ENCODE measurements at places on chromosomes 16 and 17.
A peak's percentile ranks its signal among the peaks of the same experiment; 100 is the strongest.

DNA sequence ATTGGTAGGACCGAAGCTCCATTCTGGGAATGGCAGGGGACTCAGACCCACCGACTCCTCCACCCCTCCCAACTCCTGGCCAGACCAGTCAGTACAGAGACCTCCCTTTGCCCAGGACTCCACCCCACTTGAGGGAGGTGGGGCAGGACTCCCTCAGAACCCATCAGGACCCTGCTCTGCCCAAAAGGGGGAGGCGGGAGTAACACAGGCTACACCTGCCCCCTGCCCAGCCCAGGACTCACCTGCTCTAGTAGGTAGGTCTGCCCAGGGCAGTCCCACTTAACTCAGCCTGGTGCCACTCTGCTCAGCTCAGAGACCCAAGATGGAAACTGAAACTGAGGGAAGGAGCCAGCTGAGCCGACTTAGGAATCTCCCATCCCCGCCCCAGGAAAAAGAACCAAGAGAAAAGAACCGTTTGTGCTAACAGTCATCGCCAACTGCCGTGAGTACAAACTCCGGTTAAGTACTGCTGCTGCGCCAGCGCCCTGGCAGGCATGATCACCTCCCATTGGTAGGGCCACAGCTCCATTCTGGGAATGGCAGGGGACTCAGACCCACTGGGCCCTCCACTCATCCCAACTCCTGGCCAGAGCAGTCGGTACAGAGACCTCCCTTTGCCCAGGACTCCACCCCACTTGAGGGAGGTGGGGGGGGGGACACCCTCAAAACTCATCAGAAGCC, 503 bp downstream of the DHX58 start:
- DNase-seq, result no peak

DNA sequence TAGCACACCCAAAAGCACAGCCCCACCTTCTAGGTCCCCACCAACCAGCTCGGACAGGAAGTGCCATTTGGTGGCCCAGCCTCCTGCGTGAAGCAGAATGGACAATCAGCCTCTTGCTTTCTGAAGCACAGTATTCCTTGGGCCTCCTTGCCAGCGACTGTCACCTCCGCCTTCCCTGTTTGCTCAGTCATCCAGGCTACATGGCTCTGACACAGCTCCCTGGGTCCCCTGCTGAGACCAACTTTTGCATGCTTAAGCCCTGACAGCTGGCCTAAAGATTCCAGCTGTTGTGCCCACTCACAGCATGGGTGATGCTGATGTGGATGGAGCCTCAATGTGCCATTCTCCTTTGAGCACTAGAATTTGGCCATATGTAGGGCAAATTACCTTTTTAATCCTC, 4.5 kb upstream of the CACNG5 start:
- DNase-seq, result no peak

DNA sequence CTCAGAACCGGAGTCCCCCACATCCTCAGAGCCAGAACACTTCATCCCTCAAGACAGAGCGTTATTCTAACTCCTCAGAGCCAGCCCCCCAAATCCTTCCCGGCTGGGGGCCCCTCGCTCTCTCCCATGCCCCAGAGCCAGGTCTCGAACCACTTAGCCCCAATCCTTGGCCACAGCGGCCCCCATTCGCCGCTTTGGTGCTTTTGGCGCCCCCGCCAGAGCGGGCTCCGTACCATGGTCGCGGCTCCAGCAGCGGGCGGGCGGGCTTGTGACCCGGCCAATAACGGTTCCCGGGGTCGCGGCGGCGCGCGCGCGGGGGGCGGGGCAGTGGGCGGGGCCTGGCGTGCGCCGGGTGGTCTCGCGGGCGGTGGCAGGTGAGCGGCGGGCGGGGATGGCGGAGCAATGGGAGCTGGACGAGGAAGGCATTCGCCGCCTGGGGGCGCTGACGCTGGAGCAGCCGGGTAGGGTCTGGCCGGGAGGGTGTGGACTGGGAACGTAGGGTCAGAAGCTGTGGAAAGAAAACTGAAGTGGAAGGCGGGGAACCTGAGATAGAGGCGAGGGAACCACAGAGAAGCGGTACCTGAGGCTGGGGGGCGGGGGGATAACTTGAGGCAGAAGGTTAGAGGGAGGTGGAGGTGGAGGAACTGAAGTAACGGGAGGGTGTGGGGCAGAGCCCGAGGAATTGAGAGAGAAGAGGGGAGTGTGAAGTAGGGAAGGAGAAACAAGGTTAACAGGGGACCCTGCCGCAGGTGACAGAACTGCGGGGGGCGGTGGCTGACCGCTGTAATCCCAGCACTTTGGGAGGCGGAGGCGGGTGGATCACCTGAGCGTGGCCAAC, at the start of the genes KCTD19 and LRRC36:
KCTD19 (minus strand) TSS at position 270 of the 838 bp plus-strand sequence; CDS start at position 236, 34 bp downstream.
LRRC36 (plus strand) TSS at position 344 of the 838 bp plus-strand sequence; CDS start at position 392, 48 bp downstream.
- DNase-seq, result peak; percentile 19

GRCh38 chr17:44688675-44689476, 700 bp downstream of the CCDC43 start:
- DNase-seq, result no peak

DNA sequence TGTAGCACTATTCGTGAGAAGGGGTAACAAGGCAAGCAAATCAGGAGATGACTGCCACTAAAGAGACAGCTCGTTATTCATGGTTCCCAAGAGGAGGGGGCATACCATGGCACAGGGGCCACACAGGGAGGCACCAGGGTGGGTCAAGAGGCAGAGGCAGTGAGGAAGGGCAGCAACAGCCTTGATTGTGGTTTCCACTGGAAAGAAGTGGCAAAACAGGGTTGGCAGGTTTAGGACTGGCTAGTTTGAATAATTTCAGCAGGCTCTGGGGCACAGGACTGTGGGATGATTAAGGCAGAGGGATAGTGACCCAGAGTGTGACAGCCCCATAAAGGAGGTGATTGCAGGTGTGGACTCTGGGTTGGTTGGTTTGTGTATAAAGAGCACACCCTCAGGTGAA, 188.9 kb downstream of the CBLN1 start:
- no peak for DNase-seq

GRCh38 chr17:20280851-20281250, 186.5 kb downstream of the LGALS9B start:
- DNase-seq, result no peak

- no peak for DNase-seq
Measured at GRCh38 chr17:4332296-4332970, 34.0 kb downstream of the UBE2G1 start.

- DNase-seq, result no peak
Measured at GRCh38 chr17:19705201-19705600, 11.2 kb downstream of the SLC47A2 start.

DNA sequence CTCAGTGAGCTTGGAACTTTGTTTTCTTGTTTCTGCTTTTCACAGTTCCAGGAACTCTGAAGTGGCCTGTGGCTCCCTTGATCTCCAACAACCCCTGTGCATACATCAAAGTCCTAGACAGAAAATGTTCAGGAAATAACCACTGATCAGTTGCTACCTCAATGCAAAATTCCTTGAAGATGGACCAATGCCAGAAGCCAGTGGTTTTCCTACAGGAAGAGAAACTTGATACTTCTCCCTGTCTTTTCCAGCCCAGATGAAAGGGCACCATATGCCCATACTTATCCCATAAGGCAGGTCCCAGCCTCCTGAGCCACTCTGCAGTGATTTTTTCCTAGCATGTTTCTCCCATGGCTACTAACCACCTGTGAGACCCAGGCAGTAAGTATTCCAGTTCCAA, 12.3 kb upstream of the CDRT4 start:
- DNase-seq, result no peak

DNA sequence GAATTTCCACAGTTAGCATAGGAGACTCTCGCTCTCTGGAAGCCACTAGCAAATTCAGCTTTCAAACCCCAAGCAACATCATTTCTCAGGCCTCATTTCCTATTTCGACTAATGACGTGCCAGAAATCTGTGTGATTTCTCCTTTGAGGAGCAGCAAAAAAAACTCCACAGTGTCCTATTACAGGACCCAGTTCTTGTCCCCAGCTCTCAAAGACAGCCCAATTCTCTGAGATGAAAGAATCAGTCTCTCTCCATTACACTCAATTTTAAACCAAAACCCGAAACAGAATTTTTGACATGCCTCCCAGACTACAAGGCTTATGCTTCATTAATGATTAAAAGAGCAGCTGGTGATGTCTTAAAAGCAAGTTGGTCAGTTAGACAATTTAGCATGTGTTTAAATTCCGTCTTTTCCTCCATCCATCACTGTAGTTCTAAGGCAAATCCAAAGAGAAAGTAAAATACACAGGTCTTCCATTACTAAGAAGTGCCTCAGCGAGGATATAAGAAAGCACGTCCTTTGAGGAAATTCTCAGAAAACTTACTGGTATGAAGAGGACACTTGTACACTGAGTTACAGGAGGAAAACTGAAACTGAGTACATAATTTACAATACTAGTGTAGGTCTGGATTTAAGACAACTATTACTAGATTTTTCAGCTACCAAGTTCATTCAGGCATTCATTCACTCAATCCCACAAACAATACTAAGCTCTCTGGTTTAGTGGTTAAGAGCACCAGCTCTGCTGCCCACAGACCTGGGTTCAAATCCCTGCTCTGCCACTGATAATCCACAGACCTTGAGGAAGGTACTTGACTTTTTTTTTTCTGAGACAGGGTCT, 12.5 kb downstream of the TOM1L2 start:
- no peak for DNase-seq

DNA sequence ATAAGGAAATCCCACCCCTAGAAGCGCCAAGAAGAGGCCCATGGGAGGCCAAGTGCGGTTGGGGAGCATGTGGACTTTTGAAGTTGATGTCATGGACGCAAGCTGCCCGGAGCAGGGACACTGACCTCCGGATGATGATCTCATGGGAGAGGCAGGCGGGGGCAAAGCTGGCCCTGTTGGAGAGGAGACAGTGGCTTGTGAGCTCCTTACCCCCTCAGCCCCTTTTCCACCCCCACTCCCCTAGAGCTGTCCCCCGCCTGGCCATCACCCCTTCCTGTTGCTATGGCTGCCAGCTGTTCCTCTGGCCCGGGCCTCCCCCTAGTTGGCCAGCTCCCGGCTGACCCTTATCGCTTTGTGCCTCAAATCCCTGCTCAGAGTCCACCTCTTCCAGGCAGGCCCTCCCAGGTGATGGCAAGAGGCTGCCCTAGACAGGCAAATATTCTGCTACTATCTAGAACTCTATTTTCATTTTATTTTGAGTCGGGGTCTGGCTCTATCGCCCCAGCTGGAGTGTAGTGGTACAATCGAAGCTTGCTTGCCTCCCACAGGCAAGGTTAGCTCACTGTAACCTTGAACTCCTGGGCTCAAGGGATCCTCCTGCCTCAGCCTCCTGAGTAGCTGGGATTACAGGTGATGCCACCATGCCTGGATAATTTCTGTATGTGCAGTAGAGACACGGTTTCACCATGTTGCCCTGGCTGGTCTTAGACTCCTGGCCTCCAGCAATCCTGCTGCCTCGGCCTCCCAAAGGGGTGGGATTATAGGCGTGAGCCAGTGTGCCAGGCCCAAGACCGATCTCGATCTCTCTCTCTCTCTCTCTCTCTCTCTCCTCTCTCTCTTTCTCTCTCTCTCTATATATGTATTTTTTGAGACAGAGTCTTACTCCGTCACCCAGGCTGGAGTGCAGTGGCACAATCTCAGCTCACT, 6.6 kb downstream of the NOTUM start:
- DNase-seq, result no peak

- no peak for DNase-seq
Measured at GRCh38 chr16:10312784-10313724, 72.8 kb upstream of the ATF7IP2 start.

GRCh38 chr16:57060323-57061083, 31.9 kb upstream of the CPNE2 start:
- no peak for DNase-seq

DNA sequence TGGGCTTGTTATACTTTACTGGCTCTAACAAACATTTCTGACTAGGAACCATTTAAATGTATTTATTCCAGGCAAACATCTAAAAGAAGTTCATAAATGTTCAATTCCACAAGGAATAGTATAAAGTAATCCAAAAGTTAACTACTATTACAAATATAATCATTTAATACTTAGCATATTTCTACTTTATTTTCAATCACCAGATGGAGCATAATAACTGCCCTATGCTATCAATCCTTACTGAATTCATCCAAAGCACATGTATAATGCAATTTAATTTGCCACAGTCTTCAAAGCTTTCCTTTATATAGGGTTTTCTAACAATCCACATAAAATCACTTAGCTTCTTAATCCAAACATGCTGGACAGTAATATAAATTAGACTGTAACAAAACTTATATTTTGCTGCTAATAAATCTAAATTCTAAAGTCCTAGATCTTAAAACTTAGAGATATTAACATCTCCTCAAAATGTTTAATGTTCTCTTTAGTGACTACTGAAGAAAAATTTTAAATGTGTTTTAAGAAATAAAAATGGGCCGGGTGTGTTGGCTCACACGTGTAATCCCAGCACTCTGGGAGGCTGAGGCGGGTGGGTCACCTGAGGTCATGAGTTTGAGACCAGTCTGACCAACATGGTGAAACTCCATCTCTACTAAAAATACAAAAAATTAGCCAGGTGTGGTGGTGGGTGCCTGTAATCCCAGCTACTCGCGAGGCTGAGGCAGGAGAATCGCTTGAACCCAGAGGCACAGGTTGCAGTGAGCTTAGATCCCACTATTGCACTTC, 5.9 kb downstream of the MEIOB start:
- no peak for DNase-seq

DNA sequence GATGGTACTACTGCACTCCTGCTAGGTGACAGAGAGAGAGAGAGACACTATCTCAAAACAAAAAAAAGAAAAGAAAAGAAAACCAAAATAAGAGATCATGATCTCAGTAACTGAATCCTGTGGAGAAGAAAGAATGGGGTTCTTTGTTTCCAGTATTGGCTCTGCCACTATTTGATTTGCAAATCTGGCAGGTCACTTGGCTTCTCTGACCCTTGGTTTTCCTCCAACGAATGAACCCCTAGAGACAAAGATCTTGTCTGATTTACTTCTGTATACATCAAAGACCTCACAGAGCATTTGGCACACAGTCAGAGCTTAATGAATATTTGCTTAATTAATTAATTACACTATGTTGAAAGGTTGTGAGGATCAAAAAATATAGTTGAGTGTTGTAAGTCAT, 47.9 kb upstream of the NLK start:
- no peak for DNase-seq

DNA sequence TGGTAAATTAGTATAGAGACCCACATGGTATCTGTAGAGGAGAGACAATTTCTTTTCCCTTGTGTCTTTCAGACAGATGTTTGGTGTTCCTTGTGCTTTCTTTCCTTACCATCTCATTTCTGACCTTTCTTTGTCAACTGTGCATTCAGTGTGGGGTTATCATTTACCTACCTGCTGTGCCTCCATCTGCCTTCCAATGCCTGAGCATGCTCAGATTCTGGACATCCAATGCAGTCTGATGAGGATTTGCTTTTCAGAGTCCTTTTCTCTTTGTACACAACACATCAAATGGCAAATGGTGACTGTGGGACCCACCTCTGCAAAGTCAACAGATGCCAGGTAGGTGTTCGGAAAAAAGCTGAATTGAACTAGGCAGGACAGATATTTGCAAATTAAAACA, 364.8 kb downstream of the CA10 start:
- DNase-seq, result no peak

- no peak for DNase-seq
Measured at GRCh38 chr16:87127061-87127765, 190.0 kb downstream of the C16orf95 start.

DNA sequence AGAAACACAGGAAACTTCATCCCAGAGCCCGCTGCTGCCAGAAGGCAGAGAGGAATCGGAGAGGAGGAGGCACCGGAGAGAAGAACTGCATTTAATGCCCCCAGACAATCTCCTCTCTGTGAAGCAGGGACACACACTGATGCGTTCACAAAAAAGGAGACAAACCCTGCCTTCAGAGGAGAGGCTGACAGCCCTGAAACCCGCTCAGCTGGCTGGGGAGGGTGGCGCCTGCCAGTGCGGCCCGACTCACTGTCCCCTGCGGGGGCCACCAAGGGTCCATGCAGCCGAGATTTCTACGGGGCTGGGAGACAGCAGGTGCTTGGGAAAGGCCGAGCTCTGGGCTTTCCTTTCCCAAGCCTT, 21.9 kb upstream of the CACNG1 start:
- no peak for DNase-seq

- no peak for DNase-seq
Measured at GRCh38 chr16:3088925-3089716, 10.0 kb downstream of the ZSCAN10 start.

Data from stimulated activated CD4-positive, alpha-beta T cell treated with anti-CD3 and anti-CD28 coated beads, Interleukin-1b, Interleukin-23, amount 100 ng/mL, for 1 hour (primary cell).